ENCODE measurements at places on chromosomes 5 and 9.

DNA sequence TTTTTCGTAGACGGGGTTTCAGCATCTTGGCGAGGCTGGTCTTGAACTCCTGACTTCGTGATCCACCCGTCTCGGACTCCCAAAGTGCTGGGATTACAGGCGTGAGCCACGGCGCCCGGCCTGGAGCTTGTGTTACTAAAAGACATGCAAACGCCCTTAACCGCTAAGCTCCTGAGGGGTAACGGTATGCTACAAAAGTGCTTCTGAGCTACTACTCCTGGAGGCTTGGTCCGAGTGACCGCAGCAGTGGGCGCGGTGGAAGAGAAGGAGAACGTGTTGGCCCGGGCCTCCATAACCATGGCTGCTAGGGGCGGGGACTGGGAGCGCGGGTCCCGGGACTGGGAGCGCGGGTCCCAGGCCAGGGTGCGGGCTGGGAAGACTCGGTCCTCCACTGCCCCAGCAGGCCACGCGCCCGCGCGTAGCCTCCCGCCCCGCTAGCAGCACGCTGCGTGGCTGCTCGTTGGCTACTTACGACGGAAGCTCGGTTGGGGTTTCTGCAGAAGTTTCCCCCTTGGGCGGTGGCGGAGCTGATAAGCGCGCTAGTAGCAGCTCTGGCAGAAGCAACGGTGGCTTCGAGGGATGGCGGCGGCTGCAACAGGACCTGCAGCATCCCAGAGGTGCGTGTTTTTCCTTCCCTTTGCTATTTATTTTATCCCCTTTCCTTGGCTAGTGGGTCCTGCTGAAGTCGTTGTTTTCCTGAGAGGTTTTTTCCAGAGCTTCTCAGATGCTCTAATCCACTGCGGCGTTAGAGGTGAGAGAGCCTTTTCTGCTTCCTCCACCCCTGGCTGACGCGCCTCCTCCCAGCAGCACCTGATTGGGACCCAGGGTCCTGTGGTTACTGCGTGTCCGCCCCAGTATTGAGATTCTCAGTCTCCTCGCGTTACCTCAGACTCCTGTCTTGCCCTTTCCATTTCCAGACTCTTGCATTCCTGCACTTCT, 69.2 kb upstream of the CCDC180 start:
- peak; percentile 68 for DNase-seq

DNA sequence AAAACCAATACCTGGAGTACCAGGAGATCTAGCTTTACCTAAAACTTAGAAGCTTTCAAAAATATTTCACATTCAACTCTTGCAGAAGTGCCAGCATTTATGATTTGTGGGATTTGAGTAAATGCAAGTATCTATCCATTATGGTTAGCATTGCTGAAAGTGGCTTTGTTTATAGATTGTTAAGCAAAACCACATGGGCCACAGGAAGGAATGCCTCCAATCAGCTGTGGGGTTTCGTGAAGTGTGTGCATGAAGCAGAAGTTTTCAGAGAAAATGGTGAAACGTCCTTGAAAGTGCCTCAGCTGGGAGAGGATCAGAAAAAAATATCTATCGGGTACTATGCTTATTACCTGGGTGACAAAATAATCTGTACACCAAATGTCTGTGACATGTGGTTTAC, 4.2 kb downstream of the LECT2 start:
- DNase-seq = no peak

GRCh38 chr5:177086654-177087397, at the start of gene FGFR4:
FGFR4 (plus strand) TSS chr5:177086915; CDS start chr5:177089603, 2,688 bp downstream.
- DNase-seq = peak; percentile 59

GRCh38 chr5:155313518-155313917, 300.0 kb downstream of the KIF4B start:
- no peak for DNase-seq

DNA sequence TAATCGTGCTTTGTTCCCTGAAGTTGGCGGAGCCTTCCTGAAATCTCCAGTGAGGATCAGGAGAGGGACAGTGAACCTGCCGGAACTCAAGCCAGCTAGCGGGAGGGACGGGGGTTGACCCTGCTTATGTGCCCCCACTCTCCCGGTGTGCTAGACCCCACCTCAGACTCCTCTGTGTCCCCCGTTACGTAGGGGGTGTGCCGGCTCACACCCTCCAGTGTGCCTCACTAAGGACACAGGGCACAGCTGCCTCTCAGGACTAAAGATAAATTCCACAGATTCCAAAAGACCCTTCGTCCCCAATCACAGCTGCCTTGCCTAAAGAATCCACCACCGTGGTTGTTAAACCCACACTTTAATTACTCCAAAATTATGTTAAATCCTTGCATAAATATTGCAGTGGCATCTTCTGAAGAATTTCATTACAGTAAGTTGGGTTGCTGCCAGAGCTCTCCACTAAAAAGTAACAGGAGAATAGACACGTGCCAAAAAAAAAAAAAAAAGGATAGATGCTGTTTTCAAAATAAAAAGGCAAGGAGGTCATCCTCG, 73.7 kb downstream of the GTF3C4 start:
- no peak for DNase-seq

- DNase-seq = no peak
These were observed 24.7 kb upstream of the TNIP1 start for GRCh38 chr5:151105561-151105960.

DNA sequence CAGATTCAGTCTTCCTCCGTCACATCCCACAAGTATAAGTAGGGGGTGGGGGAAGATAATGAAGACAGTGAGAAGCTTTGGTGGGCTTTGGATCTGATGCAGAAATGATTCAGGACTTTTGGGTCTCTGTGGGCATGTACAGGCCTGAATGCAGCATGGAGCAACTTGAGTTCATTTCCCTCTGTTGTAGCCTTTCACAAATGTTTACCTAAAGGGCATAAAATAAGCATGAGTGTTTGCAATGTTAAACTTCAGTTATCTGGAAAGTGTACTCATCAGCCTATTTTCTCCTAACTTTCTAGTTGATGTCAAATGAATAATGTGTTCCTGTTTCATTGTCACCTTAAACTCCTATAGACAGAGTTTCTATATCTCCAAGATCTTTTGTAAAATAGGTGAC, 39.3 kb downstream of the GARNL3 start:
- DNase-seq = no peak

- DNase-seq = no peak
These were observed 120.5 kb downstream of the GADD45G start for GRCh38 chr9:89725271-89725670.

DNA sequence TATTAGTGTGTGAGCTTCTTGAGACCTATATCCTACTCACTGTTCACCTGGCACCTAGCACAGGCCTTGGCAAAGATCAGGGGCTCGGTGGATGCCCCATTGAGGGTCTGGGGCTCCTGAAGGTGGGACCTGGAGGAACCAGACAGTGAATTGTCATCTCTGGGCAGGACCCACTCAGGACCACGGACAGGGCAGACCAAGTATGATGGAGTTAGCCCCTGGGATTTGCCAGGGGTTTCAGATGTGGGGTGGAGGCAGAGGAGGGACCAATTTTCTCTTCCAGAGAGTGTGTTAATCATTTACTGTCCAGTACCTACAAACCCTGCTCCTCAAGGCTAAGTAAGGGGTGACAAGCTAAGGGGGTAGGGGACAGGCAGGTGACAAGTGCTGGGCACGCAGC, 29.3 kb upstream of the TBC1D2 start:
- no peak for DNase-seq

- no peak for DNase-seq
These were observed 894.1 kb downstream of the PTPRD start for GRCh38 chr9:9718691-9719090.

DNA sequence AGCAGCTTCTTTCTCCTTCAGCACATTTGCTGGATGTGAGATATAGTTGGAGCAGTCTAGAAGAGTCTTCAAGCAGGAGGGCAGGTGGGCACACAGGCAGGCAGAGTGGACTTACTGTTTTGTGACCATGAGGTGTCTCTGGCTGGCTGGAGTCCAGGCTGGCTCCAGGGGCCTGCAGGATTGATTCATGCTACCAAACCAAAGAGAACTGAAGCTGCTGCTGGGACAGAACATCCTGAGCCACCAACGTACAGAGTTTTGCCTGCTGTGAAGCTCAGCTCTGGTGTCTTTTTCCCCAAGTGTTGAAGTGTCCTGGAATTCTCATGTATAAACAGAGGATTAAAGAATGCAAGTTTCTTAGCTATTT, 45.7 kb downstream of the CYSTM1 start:
- no peak for DNase-seq

- DNase-seq = no peak
These were observed 19.7 kb upstream of the F2R start for GRCh38 chr5:76696251-76696650.

GRCh38 chr5:6402939-6403338, 24.6 kb upstream of the MED10 start:
- DNase-seq = no peak

GRCh38 chr5:10632110-10632761, 68.4 kb downstream of the ANKRD33B start:
- DNase-seq = no peak

GRCh38 chr5:81898403-81898802, 73.4 kb upstream of the ATG10 start:
- DNase-seq = no peak

DNA sequence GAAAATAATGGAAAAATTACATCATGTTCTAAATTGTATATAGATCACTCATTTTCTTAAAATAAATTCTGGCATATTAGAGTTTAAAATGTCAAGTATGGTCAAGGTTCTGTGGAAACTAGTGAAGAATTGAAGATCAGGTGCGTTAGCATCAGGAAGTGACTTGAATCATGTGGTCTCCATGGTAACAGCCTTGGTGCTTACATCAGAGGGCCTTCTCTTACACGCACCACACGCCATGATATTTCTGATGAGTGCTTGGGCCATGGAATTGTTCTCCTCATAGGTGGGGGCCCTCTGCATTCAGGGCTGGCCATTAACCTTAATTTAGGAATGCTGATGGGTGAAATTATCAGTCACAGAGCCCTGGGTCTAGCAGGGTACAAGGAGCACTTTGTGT, 288.1 kb upstream of the EFNA5 start:
- DNase-seq = no peak

DNA sequence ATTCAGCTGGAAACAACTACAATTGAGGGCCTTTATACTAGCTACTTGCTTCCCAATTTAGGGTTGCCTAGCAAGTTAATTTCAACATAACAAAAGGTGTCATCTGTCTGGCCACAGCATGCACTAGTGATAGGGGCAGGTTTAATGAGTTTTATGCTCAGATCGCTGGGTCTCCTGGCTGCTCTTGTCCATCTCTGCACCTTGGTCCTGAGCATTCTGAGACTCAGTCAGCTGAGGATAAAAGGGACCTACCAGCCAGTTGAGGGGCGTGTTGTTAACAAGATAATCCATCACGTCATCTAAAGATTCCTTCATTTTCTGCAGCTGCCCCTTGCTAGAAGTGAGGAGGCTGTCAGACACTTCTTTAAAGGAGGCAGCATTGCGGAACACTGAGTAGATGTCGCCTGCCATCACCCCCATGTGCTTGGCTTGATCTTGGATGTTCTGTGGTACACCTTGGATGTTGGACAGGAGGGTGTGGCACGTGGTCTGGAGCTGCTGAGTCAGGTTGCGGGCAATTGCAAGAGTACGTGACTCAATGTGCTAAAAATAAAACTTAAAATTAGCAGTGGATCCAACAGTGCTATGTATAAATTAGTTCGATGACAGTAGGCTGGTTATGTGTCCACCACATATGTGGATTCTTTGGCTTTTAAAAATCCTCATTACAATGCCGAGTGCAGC, 11.0 kb downstream of the PLIN2 start:
- no peak for DNase-seq

- DNase-seq = no peak
These were observed 214.8 kb downstream of the MPDZ start for GRCh38 chr9:13064676-13065075.

DNA sequence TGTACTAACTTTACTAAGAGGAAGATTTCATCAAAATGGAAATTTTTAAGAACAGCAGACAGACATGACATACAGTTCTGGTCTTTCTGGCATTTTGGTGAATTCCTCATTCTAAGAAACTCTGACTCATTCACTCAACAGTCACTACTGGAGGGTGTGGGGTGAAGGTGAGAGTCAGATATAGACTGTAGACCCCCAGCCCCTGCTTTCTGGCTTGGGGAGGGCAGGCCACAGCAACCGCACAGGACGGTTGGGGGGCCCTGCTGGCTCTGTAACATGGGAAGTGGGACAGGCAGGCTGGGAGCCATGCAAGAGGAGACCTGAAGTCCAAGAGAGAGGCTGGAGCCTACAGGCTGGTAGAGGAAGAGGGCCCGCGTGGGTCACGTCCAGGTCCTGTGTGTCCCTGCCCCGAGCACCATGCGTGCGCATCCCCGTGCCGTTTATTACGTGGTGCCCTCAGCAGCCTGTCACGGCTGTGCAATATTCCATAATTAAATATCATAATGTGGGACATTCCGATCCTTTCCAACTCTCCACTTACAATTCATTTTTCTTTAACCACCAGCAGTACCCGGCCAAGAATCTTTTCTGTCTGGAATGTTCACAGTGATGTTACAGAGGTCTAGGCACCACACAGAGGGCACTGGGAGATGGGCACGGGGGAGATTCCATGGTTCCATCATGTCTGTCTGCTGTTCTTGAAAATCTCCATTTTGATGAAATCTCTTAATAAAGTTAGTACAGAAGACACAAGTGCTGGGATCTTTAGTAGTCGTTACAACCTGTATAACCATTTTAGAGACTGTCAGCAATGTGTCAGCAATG, 75.5 kb downstream of the SEMA4D start:
- peak; percentile 67 for DNase-seq

DNA sequence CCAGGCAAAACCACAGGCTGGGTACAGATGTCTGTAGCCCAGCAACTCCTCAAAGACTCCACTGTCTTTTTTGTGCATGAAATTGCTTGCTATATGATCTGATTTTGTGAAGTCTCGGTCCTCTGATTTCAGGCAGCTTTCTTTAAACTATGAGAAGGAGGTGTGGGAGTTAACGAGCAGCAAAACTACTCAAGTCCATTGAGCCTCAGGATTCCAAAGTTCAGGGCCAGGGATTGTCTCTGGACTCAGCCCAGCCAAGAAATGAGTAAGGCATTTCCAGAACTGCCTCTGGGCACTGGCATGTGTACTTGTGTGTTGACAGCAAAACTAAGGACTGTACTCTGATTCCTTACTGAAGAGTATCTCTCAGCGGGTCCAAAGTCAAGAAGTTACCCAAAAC, 53.4 kb upstream of the GLIS3 start:
- no peak for DNase-seq

DNA sequence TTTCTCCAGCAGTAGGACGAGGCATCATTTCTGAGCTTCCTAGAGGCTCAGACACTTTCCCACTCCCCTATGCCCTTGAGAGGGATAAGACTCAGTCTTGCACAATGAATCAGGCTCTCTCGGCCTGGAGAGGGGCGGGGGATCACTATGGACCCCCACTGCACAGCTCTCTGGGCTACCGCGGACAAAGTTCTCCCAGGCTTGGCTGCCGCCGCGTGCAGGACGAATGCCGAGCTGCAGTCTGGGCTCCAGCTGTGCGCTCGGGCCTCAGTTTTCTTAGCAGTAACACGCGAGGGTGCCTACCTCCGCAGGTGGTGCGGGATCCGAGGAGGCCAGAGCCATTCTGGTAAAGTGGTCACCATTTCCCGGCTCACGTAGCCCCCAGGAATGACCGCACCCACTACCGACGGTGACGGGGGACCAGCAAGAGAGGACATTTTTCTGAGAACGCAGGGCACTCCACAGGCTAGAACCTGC, 3.4 kb upstream of the MYORG start:
- no peak for DNase-seq

GRCh38 chr9:126805554-126806262, 868 bp downstream of the ZBTB43 start:
- DNase-seq = peak; percentile 72
